ENCODE measurements at places on chromosomes 16 and 17.

GRCh38 chr16:50303041-50303604 lies 36.8 kb downstream of the ADCY7 start:
- no peak for DNase-seq

DNA sequence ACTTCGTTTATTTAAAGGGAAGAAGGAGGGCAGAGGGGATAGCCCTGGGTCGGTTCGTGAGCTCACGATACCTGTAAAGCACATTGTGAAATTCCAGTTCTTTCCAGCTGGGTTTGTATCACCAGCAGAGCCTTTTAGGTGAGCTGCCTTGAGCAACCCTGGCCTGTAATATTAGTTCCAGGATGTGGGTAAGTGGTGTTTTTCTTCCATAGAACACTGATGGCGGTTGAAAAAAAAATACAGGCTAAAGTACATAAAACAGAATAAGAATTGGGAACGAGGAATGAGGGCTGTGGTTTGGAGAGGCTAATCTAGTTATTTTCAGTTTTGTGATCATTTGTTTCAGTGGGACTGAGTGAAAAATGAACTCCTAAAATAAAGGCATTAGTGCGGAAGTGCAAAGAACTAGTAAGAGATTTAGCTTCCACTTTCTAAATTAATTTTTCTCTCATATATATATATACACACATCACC lies 20.6 kb downstream of the HS3ST3B1 start:
- no peak for DNase-seq

- DNase-seq: peak; percentile 66
These were observed 26.4 kb downstream of the KIFC3 start for GRCh38 chr16:57775661-57776469.

- DNase-seq: no peak
These were observed 45.8 kb upstream of the ARHGAP17 start for GRCh38 chr16:25060920-25061319.

DNA sequence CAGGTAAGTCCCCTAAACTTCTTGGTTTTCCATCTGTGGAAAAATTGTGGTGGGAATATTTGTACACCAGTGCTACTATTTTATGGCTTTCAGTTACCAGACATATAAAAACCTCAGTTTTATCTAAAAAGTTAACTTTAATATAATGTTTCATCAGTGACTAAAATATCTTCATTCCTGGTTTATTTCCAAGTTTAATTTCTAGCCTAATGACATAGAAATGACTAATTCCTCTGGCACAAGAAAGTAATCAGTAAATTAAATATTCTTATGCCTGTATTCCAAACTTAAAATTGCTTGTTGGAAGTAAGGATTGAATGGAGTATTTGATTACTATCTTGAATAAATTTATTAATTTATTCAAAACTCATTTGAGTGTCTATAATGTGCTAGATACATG lies 757.0 kb downstream of the CDH11 start:
- no peak for DNase-seq

- DNase-seq: no peak
These were observed 2.0 kb upstream of the NDRG4 start for GRCh38 chr16:58497935-58498334.

DNA sequence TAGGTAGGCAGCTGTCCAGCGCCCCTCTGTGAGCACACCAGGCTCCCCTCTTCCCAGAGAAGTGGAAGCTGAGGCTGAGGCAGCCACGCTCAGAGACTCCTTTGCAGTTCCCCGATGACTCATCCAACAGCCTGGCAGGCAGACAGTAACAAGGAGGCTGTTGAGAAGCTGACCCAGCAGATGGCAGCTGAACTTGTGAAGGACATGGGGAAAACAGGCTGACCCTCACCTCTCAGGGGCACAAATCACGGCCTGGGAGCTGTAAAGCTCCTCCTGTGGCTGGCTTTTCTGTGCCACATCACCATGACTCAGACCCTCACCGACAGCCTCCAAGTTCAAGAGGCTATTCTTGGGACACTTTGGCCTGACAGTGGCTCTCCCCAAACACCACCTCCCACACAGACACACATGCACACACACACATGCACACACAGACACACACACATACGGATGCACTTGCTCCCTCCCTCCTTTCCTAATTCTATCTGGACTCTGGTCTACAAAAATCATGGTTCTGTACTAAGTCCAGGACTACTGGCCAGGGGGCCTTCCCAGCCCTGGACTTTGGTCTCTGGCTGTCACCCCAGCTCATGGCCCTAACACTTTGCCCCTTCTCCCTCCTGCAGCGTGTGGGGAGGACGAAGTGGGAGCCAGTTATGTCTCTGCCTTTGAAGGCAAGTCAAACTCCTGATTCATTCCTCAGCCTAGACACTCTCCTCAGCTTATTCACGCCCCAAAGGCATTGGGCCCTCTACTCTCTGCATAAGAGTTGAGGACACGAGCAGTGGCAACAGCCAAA lies 23.2 kb downstream of the MAP3K14 start:
- DNase-seq: no peak

DNA sequence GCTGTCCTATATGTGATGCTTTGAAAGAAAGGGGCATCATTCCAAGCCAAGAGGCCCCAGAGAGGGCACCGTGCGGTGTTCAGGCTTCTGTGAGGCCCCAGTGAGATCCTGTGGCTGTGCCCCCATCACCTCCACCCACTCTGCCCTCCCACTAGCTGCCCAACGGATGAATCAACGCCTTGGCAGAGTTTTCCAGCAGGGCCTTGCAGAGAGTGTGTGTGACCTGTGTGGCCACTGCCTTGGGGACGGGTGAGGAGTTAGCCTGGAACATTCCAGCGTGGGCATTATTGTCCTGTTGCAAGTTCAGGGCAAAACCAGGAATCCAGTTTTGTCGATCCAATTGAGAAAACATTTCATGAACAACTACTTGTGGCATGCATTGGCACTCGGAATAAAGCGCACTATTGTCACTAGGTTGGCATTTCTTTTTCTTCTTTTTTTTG lies 53.7 kb downstream of the SF3B3 start:
- no peak for DNase-seq

DNA sequence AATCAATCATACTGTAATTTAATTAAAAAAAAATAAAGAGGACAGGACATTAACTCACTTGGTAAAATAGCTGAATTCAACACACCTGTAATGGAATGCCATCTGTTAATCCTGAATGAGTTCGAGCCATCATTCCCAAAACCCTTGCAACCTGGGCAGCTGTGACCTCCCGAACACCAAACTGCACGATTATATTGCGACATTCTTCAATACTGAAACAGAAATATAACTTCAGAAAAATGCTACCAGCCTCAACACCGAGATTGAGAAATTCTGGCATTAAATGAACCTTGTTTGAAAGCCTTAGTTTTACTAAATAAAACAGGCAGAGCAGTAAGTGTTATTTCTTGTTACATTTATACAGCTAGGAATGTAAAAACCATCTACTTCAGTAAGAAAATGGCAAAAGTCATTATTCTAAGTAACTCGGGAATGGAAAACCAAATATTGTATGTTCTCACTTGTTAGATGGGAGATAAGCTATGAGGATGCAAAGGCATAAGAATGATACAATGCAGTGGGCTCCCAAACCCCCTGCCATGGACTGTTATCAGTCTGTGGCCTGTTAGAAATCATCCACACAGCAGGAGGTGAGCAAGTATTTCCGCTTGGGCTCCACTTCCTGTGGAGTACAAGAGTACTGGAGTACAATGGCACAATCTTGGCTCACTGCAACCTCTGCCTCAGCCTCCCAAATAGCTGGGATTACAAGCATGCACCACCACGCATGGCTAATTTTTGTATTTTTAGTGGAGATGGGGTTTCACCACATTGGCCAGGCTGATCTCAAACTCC lies 46.5 kb downstream of the CNOT1 start:
- no peak for DNase-seq

DNA sequence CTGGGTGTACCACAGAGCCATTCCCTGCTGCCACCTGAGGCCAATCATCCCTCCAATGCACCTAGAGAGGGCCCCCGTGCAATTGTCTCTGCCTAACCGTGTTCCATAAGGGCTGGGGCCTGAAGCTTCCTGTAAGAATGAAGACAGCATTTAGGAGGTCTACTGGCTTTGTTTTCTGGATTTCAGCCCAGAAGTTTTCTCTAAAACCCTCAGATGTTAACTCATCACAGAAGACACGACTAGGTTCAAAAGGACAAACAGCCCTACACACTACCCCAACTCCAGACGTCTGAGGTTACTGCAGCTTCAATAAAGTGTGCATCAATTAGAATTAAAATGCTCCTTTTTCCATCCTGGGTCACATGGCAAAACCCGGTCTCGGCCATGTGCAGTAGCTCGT lies 10.8 kb upstream of the DRG2 start:
- DNase-seq: no peak

DNA sequence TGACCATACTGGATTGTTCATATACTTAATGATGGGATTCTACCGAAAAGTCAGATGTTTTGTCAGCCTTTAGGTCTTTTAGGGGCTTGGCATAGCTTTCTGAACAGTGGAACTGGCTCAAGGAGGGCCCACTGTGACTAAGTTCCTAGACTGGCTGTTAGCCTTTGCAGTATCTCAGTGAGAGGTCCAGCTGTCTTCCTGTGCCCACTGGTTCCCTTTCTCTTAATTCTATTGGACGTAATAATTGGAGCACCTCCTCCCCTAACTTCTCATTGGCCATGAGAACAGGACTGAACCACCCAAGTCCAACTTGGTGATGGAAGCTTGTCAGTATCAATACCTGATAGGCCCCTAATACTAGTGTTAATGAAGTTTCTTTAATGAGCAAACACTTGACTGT lies 13.5 kb downstream of the KPNA2 start:
- no peak for DNase-seq

- DNase-seq: no peak
These were observed 131.6 kb downstream of the MRTFB start for GRCh38 chr16:14202697-14203096.

DNA sequence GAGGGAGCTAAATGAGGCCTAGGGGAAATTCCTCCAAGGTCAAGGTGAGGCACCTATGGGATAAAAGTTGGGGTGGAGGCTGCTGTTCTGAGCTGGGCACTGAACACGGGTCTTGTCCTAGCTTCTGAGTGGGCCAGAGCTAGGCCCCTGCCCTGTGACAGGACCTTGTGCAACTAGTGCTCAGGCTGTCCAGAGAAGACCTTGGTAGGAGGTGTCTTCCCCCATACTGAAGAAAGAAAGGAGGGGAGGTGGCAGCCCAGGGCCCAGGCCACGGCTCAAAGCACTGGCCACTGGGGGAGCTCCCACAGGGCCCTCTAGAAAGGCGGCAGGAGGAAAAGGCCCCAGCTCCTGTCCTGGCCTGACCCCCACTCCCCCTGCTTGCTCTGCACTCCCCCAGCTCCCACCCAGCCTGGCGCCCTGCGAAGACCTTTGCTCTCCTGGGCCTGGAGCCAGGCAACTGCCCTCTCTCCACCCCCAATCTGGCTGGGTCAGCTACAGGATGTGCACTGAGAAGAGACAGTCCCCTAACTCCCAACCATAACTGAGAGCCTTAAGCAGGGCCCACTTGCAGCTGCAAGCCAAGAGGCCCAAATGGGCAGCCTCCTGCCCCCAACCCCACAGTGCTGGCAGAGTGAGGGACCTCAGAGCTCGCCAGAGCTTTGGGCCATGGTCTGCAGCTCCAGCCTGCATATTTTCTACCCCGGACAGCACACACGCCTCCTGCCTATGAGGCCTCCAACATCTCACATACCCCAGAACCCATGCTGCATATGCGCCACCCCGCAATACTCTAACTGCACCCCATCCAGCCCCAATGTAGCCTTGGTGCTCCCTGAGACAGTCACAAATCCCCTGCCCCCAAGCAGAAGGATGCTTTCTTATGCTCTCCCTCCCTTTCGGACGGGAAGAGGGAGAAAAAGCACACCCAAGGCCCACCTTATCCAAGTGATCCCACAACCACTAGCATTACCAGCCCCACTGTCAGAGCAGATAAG lies 15.3 kb downstream of the HSD11B2 start:
- no peak for DNase-seq

DNA sequence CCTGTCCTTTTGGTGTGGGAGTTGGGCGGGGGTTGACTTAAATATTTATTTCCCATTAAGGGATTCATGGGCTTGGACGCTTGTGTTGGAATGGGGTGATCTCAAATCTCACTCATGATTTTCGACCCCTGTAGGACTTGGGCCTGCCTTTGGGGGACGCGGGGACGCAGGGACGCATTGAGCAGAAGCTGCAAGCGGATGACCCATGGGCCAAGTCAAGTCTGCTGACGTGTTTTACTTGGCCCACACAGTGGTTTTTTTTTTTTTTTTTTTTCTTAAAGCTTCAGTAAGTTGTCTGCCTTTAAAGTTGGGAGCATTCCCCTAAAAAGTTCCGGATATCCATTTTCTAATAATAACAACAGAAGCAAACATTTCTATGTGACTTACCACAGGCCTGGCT lies 28.9 kb downstream of the CMIP start:
- peak; percentile 50 for DNase-seq

- no peak for DNase-seq
These were observed 20.7 kb upstream of the SIAH1 start for GRCh38 chr16:48405907-48406306.

GRCh38 chr17:10648956-10649355 lies 8.2 kb downstream of the MYH3 start:
- DNase-seq: no peak

DNA sequence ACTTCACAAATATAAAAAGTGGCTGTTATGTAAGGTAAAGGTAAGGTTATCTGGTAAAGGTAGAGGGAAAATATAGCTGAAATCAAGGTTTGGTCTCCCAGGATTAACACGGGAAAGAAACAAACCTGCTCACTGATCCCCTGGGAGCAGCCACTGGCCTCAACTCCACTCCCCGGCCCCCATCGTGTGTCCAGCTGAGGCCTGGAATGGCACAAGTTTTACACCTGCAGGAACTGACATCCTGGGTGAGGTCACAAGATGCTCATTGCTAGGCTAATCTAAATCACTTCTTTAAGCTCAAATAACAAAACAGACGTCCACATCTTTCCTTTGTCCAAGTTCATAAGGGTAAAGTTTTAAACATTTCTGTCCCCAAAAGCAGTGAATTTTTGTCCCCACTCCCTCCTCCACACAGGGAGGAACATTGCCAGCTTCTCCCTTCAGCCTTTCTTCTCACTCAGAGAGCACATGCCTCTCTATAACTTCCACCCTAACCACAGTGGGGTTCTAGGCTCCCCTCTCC lies 46.3 kb downstream of the ERN1 start:
- no peak for DNase-seq

DNA sequence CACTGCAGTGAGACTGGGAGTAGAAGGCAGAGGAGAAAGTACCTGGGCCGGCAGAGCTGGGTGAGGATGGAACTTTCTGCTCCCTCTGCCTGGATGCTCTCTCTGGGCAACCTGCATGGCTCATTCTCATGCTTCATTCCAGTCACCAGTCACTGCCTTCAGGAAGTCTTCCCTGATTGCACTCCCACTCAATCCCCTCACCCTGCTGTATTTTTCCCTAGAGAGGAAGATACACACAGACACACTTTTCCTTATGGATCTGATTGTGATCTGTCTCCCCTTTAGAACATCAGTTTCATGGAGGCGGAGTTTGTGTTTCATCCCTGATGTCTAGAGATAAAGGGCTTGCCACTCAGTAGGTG lies 44.9 kb downstream of the MEAK7 start:
- DNase-seq: no peak

- no peak for DNase-seq
These were observed 144.0 kb downstream of the SOX9 start for GRCh38 chr17:72264682-72265405.

GRCh38 chr16:57137043-57137442 lies 44.7 kb downstream of the CPNE2 start:
- DNase-seq: no peak

Measured in left kidney (tissue), 8 donors.